Pancreas (tissue), 10 donors: ENCODE measurements at places on chromosomes 2 and 18.

DNA sequence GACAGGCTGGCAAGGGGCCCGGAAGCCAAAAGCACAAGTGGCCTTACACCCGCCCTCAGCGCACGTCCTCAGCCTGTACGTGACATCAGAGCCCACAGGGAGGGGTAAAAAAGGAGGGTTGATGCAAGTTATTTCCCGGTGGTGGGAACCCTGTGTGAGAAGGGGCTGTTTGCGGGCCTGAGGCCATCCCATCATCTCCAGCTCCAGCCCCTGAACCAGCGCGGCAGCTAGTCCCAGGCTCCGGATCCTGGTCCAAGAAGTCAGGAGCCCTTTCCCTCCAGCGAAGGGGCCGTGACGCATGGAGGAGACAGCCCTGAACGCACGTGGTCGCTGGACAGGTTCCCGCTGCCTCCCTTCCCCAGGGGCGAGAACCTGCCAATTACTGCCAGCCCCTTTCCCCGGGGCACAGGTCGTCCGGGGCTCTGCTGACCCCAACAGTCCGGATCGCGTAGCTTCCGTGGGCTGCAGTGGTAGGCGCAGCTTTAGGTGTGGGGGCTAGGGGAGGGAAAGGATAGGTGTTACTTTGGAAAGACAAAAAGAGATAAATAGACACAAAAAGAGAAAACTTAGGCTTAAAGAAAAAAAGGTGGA is 1.3 kb upstream of the LRP2 start:
- peak; percentile 17 for DNase-seq

GRCh38 chr2:237944302-237944701 is 22.5 kb upstream of the UBE2F start:
- DNase-seq: no peak

GRCh38 chr2:28305202-28305601 is 87.5 kb upstream of the FOSL2 start:
- no peak for DNase-seq

- DNase-seq: no peak
These were observed 82.5 kb downstream of the SPRED2 start for GRCh38 chr2:65349863-65350262.

GRCh38 chr2:52563151-52563550 is 1204.5 kb upstream of the CHAC2 start:
- no peak for DNase-seq

GRCh38 chr2:38267270-38267925 is 109.7 kb downstream of the ATL2 start:
- no peak for DNase-seq

DNA sequence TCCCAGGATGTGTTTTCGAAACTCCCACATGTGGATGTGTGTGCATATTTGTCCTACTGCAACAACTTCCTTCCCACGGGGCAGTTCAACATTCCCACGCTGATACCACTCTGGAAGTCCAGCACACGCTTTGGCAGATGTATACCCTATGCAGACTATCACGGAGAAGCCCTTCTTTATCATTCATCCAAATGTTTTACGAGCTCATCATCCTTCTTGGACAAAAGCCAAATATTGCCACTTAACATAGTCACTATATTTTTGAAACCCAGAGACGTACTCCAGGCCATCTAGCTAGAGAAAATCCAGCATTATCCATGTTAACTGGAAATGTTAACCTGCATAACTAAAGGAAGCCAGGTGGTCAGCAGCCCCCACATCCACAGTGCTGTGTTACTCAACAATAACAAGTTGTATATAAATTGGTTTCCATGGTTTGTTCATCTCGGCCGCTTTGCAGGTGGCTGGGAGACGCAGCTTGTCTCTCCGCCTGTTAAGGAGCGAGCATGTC is 131.5 kb downstream of the ZNF532 start:
- DNase-seq: no peak

DNA sequence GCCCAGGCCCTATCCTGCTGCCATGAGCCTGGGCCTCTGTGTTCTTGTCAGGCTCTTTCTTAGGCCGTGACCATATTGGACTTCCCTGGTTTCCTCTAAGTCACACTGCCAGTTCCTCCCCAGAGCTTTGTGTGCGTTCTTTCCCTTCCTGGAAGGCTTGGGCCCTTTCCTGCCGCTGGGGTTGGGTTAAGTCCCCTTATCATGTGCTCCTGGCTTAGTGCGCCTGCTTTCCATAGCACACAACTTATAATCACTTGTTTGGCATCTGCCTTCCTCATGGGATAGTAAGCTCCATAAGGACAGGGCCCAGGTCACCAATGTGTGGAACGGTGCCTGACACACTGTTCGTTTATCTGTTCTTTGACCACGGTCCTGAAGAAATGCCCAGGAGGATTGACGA is 31.3 kb downstream of the NIFK start:
- DNase-seq: no peak

DNA sequence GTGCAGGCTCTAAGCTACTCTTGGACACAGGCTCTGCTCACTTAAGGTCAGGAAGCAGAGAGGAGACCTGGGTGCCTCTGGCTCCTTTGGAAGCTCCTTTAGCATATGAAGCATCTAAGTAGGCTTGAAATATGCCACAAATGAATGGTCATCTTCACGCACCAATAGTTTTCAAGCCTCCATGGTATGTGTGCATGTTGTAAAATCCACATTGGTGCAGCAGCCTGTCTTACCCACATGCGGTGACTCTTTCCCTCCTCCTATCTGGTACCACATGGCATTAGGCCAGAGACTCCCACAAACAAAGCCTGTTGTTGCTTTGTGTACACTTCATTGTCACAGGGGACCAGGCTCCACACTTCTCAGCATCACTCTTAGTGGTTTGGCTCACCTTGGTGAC is 442.2 kb upstream of the RAB12 start:
- DNase-seq: no peak

- no peak for DNase-seq
These were observed 1.1 kb upstream of the PXDN start for GRCh38 chr2:1745171-1746023.

- no peak for DNase-seq
These were observed 292.4 kb downstream of the TRIB2 start for GRCh38 chr2:13009027-13009642.

GRCh38 chr2:219929835-219930234 is 302.4 kb downstream of the SLC4A3 start:
- DNase-seq: no peak

GRCh38 chr2:197804758-197805714 is 643 bp downstream of the PLCL1 start:
- peak; percentile 11 for DNase-seq

DNA sequence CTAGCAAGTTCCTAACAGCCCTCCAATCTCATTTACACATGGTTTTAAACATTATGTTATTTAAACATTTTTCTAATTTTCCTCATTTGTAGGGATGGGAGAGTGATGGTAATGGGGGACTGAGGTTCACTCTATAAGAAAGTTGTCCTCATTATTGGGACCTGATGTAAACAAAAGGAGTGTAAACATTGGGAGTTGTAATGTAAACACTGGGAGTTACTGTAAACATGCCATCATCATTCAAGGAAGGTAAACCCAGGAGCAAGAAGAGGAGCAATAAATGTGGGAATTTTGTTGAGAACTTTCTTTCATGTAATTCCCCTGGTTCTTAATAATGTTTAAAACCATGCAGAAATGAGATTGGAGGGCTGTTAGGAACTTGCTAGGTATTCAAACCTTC is 17.8 kb downstream of the RFTN2 start:
- no peak for DNase-seq

DNA sequence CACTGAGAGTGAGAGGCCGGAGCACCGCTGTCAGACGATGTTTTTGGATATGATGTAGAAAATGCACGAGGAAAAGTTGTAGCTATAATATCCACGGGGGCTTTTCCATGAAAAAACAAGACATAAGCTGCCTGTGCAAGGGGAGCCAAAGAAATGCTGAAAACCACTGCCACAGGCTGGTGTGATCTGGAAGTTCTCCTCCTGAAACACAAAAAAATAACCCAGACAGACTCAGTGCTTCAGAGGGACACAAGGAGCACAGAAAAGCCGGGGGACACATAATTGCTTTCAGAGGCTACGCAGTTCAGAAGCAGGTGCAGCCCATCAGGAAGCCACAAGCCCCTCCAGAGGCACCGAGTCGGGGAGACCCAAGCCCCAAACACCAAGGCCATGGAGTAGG is 98.2 kb downstream of the ZNF516 start:
- no peak for DNase-seq

DNA sequence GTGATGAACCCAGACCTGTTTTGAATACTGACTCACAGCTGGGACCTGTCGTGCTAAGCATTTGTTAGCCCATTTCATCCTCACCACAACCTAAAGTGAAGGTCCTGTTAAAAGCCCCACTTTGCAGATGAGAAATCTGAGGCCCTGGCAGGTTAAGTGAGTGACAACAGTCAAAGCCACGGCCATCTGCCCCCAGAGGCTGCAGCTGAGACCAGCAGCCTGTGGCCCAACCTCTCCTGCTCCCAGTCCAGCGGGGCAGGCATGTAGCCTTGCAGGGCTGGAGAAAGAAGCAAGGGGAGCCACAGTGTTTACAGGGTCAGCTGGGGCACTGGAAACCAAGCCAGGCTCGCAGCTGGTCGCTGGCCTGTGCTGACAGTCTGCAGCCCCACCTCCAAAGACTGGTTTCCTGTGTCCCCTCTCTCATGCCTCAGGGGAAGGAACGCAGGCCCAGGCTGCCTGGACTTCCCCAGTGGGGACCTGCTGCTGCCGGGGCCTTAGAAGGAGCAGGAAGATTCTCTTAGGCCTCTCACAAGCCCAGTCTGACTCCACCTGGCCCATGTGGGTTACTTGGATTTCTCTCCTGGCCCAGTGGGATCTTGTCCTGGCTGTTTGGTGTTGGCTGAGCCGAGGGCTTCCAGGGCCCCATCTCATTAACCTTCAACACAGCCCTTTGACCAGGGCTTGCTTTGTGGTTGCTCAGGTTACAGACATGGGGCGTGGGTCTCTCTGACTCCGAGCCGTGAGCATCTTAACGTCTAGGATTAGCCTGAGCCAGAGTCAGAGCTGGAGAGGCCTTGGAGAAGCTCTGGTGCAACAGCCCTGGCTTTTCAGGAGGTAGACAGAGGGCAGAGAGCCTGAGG is 1.7 kb downstream of the INPP5D start:
- peak; percentile 53 for DNase-seq

- no peak for DNase-seq
These were observed 143.9 kb upstream of the SLC39A10 start for GRCh38 chr2:195513119-195513518.

DNA sequence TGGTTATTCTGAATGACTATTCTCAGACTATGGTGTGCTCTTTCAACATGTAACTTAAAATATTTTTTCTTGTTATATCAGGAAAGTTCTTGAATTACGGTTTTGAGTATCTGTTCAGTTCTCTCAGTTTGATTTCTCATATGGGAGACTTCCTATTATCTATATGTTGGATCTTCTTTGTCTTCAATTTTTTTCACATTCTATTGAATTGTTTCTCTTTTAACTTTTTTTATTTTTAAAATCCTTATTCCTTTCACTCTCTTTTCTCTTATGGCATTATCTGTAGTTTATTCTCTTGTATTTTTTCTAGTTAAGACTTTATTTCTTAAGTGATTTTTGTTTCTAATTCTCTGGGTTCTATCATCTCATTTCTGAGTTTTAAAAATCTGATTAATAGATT is 252.8 kb upstream of the STON1 start:
- DNase-seq: no peak

DNA sequence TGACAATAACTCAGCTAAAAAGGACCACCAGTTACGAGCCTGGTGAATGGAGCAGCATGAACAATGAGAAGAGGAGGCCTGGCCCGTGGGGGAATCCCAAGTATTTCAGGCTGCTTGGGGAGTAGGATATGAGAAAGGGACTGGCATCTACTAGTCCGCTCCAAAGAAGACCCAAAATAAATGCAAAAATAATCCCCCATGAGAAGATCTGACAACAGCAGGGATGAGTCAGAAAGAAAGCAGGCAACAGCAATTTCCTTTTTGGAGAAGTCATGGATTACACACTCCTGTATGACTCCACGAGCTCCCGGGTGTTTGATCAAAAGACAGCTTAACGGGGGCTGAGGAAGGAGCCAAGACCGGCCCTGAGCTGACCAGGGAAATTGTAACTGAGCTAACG is 111.4 kb downstream of the SOX11 start:
- no peak for DNase-seq

DNA sequence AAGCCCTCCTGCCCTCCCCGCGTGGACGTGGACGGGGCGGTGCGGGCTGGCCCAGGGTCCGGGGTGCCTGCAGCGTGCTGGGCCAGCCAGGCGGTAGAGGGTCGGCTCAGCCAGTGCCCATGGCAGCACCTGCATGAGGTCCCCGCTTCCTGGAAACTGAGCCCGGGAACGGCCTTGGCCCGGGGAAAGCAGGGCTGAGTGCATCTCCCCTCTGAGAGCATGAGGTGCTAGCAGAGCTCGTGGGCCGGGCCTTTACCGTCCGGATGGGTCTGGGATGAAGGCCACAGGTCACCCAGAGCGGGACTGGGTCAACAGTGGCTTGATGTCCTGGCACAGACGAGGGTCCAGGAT is 39.8 kb downstream of the TSHZ1 start:
- DNase-seq: no peak

DNA sequence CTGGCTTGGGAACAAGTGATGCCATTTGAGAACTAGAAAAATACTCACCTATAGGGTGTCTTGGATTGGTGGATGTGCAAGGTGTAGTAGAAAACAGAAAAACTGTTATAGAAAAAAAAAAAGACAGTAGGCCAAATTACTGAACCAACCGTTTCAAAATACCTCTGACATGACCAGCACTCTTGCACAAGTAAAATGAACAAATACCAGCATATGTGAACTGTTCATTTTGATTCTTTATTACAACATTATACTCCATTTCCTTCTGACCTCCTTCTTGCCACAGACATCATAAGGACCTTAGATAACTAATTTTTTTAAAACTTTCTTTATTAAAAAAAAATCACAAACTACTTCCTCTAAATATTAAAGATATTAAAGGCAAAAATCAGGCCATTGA is 125.5 kb downstream of the ATAD2B start:
- no peak for DNase-seq

DNA sequence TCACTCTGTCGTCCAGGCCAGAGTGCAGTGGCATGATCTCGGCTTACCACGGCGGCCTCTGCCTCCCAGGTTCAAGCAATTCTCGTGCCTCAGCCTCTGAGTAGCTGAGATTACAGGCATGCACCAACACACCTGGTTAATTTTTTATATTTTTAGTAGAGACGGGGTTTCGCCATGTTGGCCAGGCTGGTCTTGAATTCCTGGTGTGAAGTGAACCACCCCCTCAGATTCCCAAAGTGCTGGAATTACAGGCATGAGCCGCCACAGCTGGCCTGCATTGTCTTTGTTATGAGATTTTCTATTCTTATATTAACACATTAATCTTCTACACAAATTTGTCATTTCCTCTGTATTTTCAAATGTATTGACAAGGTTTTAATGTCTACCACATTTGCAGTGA is 75.2 kb downstream of the SEPTIN10 start:
- DNase-seq: no peak

DNA sequence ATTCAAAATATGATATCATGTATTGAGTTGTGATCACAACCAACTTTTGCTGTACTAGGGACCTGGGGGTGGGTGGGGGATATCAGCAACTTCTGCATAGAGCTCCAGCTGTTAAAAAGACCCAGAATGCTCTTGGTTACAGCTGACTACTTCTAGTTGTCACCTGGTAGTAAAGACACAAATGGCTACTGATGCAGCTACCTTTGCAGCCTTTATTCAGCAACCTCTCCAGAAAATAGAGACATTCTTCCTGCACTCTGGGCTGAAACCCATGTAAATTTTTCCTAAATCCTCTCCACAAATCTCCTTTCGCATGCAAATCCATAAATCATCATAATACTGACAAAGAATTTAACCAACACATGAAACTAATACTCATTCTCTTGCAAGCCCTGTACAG is 238.3 kb downstream of the TCF4 start:
- no peak for DNase-seq
